MCF 10A (cell line): ENCODE measurements at places on chromosomes 7 and 10. TPM values are rescaled to one million over a fixed set of nuclear protein-coding genes. Genes with fewer than 3 reads are reported as not detected.

WNT2 gene
- not detected in 2 replicates for total RNA-seq

CALML5 gene
- not detected in 2 replicates for total RNA-seq

PFKFB3 gene
- 15.8 and 17.8 TPM in 2 replicates for total RNA-seq

PDLIM1 gene
- total RNA-seq, result 74.6 and 98.1 TPM in 2 replicates

CAMK2G gene
- 10.9 and 13.7 TPM in 2 replicates for total RNA-seq
